CD4-positive, alpha-beta T cell treated with Interleukin-4 for 4 hours (primary cell): ENCODE measurements at places on chromosomes 1 and 21.

- no peak for DNase-seq
Measured at GRCh38 chr1:186042230-186042629, 308.0 kb downstream of the HMCN1 start.

DNA sequence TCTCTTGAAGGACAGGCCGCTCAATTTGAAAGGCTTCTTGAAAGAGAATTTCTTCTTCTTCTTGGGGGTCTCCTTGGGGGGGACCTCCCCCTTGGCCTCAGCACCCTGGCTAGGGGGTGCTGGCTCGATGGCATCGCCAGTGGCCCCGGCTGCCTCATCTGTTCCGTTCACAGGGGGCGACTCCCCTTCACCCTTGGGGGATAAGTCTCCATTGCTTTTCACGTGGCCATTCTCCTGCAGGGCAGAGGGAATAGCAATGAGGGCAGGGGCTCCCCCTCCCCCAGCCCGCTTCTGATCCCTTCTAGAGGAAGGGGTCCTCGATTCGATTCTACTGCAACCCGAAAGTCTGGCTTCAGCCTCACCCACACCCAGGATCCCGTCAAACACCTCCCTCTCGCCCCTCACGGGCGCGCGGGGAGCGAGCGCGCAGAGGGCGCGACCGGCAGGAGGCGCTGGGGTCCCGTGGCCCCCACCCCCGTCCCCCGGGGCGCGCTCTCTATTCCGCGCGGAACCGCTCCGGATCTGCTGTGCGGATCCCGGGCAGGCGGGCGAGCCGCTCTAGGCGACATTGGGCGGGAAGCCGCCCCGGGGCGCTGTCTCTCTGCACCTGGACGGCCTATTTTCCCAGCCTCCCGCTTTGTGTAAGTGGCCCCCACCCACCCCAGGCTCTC lies 1.0 kb downstream of the MARCKSL1 start:
- peak; percentile 56 for DNase-seq

GRCh38 chr21:31903896-31904295 lies 31.1 kb downstream of the HUNK start:
- no peak for DNase-seq

GRCh38 chr1:201172326-201172725 lies 18.1 kb upstream of the TMEM9 start:
- DNase-seq = no peak

DNA sequence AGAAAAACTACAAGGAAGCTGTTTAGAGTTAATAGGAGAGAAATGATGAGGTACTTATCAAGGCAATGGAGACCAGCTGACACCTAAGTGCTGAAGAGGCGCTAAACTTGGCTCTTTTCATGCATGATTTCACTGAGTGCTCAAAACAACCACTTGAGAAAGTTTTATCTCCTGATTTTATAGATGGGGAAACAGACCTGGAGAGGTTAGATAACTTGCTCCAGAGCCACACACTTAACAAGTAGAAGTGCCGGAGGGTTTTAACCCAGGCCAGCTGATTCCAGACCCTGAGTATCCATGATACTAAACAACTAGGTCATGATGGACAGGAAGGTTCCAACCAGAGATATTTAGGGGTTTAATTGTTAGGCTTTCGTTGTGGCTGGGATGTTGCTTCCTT lies 25.9 kb downstream of the UBE2U start:
- no peak for DNase-seq

DNA sequence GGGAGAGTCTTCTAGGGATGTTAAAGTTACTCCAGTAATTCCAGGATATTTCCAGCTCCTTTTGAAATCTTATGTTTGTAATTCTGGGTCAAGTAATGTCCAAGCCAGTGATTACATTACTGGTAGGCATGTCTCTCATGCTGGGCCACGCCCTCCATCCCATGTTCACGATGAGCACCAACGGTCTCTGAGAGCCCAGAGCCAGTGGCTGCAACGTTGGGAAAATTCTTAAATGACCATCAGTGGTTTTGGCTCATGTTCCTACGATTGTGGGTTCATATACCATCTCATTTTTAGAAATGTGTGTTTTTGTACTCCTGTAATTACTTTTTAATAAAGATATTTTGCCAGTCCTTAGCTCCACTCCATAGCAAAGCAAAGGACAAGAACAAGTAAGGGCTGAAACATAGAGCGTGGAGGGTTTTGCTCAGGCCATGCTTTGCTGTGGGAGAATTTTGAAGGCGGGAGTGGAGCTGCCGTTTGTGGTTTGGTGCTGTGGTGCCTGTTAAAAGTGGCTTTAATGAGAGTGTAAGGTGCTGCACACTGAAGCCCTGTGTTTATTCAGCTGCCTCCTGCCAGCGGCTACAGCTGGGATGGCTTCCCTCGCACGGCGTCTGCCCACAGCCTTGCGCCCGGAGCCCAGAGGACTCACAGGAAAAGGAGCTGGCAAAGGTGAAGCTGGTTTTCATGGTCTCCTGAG lies 28.9 kb downstream of the VANGL1 start:
- DNase-seq = no peak

- no peak for DNase-seq
Measured at GRCh38 chr1:31507676-31508530, 68.4 kb upstream of the TINAGL1 start.

- no peak for DNase-seq
Measured at GRCh38 chr1:115134850-115135480, 45.7 kb upstream of the TSPAN2 start.

- no peak for DNase-seq
Measured at GRCh38 chr1:95503278-95504030, 269.4 kb downstream of the RWDD3 start.

- DNase-seq = peak; percentile 72
Measured at GRCh38 chr1:12658531-12659453, 14.9 kb downstream of the AADACL4 start.

DNA sequence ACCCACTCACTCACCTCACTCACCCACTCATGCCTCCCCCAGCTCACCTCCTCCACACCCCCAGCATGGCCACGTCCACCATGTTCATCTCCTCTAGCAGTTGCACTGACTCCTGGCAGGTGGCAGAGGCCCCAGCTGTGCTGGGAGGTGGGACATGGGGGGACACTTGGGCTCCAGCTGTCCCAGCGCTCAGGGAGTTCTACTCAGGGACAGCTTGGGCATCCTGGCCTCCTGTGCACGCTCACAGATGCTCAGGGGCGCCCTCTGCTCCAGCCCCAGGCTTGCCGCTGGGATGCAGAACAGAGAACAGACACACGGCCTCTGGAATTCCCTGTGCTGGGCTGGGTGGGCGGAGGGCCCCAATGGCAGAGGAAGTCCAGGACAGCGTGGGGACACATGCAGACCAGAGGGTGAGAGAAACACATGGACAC lies 5.2 kb downstream of the KRTAP10-8 start:
- DNase-seq = no peak

- DNase-seq = no peak
Measured at GRCh38 chr1:3274972-3275371, 179.5 kb upstream of the ARHGEF16 start.

DNA sequence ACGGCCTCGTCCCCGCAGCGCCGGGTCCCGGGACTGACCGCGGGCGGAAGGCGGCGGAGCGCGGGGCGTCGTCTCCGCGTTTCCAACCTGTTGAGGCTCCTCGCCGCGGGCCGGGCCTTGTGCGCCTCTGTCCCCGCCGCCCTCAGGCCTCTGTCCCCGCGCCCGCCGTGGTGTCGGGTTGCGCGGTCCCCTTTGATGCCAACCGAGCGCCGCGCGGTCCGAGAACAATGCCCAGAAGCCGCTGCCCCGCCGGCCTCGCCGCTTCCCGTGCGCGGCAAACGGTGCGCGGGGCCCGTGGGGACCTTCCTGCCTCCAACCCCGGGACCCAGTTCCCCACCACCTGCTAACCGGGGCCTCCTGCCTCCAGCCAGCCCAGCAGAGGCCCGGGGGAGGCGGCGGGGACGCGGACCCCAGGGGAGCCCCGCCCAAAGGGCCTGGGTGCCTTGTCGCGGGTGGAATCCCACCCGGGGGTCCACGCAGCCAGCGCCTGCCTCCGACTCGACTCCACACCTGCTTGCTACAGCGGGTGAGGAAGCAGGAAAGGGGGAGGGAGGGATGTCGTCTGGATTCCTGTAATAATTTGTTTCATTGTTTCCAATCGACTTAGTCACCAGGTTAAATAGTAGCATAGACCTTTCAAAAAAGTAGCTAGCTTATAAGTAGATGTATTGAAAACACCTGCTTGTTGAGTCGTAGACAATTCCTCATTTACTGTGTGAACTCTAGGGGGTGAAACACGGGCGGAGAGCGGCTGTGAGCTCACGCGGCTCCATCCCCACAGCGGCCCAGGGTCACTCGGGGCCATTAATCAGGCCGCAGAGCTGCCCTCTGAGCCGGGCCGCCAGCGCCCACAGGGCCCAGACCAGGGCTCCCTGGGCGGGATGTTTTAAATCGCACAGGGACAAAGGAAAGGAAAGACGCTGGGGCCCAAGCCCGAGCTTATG lies 1.1 kb downstream of the COL18A1 start:
- no peak for DNase-seq

GRCh38 chr1:183920651-183921050 lies 115.7 kb downstream of the RGL1 start:
- no peak for DNase-seq

DNA sequence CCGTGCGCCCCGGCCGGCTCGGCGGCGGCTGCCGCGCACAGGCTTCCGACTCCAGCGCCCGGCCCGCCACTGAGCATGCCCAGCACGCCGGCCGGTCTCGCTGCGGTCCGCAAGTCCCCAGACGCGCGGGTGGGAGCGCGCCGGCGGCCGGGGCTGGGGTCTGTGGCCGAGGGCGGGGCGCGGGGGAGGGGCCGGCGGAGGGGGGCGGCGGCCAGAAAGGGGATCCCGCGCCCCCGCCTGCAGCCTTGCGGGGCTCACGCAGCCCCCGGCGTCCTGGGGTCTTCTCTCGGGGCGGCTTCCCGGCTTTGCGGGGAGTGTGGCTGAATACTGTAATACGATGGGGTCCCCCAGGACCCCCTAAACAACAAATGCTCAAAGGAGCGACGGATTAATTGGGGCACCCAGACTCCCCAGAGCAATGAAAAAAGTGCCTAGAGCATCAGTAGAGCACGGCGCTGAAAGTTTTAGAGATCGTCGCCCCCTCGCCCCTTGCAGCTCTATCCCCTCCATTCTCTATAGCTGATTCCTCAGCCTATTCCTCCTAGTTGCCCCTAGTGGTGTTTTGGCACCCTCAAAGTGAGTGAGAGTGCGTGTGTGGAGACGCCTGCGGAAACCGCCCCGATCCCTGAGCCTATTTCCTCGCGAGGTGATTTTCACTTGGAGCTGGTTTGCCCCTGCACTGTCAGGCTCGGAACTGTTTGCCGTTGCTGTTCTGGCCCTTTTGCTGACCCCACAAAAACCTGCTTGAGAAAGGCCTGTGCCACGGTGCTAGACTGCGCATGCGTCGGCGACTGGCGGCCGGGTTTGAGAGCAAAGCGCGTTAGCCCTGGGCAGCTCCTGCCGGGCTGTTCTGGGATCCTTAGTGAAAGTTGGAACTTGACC lies at the start of gene VAV3:
TSS of gene VAV3 (minus strand) at position 71 of the 882 bp plus-strand sequence. CDS start 311 bp downstream, outside the sequence.
- DNase-seq = peak; percentile 45

- DNase-seq = no peak
Measured at GRCh38 chr1:18111605-18112297, 4.2 kb downstream of the IGSF21 start.

DNA sequence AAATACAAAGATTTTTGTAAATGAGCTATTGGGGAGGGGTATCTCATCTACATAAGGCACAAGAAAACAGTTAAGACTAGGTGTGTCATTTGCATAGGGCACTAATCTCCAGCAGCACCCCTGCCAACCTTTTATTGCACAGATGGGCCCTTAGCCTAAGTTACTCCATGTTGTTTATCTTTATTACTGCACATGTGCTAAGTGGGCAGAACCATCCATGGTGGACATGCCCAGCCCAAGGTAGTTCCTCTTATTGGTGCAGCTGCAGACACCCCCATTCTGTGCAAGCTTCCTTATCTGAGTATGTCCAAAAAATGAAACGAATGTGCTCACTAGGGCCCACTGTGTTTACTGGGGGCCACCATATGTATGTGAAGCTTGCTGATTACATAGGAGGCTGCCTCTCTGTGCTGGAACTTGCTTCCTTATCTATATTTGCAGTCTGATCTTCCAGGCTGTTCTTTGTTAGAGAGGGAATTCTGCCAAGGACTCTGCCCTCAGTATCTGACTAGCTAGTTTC lies 77.3 kb upstream of the NEK7 start:
- no peak for DNase-seq

- DNase-seq = no peak
Measured at GRCh38 chr21:38039369-38039768, 123.1 kb upstream of the KCNJ6 start.

- DNase-seq = no peak
Measured at GRCh38 chr1:39262802-39263201, 58.3 kb downstream of the MACF1 start.

DNA sequence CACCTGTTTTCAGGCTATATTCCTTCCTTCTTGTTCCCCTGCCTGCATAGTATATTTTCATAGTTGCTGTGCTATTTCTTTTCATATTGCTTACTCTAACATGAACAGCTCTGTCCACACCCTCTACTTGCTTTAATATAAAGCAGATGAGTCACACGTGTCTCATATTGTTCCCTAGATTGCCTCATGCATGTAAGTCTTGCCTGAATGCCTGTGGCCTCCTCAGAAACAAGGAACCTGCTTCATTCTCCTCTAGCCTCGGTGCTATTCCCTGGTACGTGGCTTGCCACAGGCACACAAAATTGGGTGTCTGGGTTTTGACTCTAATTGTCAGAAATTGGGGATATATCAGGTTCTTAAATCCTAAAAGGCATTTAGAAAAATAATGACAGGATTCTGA lies 16.5 kb upstream of the PKP1 start:
- DNase-seq = no peak
